ENCODE measurements at places on chromosomes 2 and 18.

DNA sequence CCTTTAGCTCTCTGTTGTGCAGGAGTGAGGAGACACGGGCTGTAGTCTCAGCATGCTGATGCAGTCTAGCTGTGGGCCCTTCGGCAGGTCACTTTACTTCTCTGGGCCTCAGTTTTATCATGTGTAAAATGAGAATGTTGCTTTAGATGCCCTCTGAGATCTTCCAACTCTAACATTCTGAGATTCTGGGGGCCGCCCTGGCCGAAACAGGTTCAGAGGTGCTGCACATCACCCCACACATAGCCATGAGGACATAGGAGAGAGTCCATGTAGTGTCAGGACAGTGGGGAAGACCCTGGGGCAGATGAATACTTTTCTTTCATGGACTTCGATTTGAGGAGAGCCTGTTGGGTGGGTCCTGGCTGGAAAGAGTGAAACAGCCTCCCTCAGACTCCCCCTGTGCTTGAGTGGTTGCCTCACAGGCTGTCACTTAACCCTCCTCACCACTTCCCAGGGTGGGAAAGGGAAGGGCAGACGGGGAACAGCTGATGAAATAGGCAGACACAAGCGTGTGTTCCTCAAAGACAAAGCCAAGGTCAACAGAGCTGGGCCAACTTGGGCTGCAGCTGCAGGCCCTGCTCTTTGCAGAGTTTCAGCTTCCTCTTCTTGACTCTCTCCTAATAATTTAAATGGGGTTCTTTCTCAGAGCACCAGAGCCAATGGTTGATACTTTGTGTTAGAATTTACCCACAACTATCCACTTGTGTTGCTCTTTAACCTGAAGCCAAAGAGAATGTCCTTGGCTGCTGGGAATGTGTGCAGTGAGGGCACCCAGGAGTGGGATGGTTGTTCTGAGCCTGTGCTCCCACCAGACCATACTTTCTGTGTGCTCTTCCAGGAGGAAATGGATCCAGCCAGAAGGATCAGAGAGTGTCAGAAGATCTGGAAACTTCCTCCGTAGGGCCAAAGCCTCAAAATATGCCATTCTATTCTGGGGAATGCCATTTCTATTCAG, 14.7 kb upstream of the MRPL33 start:
- peak; percentile 83 for DNase-seq

GRCh38 chr2:162403884-162404283, 60.0 kb downstream of the GCA start:
- DNase-seq = no peak

GRCh38 chr18:67475673-67476072, 40.8 kb downstream of the DSEL start:
- DNase-seq = no peak

DNA sequence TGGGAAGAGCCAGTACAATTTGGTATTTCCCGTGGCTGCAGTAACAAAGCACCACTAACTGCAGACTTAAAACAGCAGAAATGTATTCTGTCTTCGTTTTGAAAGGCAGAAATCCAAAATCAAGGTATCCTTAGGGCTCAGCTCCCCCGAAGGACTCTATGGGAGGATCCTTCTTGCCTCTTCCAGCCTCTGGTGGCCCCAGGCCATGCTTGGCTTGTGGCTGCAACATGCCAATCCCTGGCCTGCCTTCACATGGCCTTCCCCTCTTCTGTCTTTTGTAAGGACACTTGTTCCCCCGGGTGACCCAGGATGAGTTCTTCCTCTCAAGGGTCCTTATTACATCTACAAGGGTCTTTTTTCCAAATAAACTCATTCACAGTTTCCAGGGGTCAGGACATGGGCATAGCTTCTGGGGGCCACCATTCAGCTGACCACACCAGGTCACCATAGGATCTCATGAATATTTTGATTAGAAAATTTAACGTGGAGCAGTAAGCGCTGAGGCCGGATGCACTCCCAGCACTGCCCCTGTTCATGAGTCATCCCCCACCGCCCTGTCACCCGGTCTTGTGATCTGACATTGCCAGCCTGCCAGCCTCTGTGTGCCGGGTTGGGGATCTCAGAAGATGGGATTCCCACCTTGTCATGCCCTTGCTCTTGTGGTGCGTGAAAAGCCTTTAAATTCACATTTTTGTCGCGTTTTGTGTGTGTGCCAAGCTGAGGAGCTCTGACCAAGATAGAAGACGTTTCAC, 61.2 kb upstream of the B3GNT7 start:
- DNase-seq = no peak

DNA sequence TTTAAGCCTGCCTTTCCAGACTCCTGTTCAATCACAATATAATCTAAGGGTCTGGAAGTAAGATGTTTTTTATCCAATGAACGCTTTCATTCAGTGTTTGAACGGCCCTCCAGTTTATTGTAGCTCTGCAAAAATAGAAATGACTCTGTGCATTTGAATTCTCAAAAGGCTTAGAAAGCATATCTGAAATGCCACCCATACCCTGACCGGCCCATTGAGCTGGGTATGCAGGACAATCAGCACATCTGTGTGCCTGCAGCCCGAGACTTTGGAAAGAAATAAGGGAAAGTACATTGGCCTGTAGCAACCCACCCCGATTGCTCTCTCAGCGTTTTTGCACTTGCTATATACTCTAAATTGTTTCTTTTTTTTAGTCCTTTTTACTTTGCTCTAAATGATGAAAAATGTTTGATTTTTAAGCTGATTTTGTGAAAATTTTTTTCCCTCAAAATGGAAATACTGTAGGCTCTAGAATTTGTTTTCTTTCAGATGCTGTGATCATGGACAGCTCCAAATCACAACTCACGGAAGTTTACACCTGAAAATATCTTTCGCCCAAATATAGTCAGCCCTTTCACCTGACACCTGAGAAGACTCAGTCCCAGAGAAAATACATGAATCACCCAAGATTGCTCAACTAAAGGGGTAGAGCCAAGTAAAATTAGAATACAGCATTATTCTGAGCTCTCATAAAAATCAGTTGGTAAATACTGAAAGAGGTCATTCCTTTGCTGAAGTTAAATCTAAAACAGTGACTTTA, 194.5 kb upstream of the SIX3 start:
- no peak for DNase-seq

- DNase-seq = no peak
Observed at GRCh38 chr2:233168445-233168844, 83.0 kb upstream of the ATG16L1 start.

- no peak for DNase-seq
Observed at GRCh38 chr2:228344531-228344930, 163.0 kb upstream of the SPHKAP start.

GRCh38 chr2:199882667-199883066, 28.4 kb upstream of the C2orf69 start:
- DNase-seq = no peak

DNA sequence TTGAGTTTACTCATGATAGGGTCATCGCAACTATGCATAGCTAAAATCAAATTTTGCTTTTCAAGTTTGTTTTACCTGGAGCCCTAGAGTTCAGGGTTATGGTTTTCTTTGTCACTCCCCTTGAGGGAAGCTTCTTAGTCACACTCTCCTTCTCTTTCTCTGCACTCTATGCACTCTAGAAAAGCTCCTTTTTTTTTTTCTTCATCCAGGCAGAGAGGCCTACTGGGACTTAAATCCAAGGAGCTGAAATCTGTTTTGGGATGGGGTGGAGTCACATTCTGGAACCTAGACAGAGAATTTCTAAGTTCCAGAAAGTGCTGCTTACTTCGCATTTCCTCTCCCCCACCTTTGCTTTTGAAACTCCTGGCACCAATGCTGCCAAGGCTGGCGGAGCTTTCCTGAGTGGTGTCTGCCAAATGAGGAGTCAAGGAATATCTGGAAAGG, 19.1 kb upstream of the IL18R1 start:
- DNase-seq = no peak

- DNase-seq = no peak
Observed at GRCh38 chr2:144048631-144049060, 471.3 kb downstream of the ZEB2 start.

GRCh38 chr2:189391201-189391600, 50.1 kb upstream of the WDR75 start:
- no peak for DNase-seq

DNA sequence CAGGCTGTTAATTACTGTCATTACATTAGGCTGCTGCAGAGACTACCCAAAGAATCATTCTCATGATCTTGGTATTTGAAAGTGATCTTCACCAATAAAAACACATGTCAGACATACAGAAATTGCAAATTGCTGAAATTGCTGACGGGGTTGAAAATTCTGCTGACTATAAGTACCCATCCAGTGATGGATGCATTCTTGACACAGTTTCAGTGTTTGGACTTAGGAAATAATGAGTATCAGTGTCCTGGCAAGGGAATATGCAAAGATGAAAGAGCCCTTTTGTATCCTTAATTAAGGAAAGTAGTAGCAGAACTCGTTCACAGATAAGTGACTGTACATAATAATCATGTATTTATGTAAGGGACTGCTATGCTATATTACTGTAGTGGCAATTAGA, 221.1 kb upstream of the ATP5MC3 start:
- no peak for DNase-seq

DNA sequence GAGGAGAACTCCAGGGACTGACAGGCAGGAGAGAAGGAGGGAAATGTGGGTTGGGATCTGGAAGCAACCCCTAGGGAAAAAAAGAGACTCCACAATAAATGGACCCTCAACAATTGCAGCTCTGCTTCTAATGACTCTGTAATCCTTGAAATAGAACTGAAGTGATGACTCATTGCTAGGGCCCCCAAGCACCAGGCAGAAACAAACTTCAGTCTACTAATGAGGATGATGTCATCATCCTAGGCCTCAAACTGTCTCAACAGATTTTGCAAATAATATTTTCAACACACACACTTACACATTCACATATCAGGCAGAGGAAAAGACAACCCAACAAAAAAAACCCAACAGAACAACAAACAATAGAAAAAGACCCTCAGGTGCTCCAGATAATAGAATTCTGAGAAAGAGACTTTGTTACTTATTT, 143.3 kb downstream of the HDAC4 start:
- peak; percentile 50 for DNase-seq

DNA sequence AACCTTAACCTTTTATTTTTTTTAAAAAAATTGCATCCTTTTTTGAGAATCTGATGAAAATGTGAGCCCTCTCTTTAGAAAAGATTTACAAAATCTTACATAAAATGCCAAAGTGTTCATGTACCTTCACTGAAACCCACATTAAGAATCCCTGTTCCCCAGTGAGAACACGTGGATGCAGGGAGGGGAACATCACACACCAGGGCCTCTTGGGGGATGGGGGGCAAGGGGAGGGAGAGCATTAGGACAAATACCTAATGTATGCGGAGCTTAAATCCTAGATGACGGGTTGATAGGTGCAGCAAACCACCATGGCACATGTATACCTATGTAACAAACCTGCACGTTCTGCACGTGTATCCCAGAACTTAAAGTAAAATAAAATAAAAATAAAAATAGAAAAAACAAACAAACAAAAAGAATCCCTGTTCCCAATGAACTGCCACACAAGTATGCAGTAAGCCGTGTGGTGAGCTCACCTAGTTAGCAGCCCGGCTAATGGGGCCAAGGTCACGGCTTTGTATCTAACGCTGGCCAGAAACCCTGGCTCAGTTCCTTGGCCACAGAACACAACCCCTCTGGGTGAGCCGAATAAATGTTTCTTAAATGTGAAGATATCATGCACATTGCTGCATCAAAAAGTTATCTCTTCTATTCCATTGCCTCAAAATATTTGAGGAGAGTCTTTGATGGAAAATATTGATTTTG, 41.4 kb downstream of the CHST9 start:
- no peak for DNase-seq

- DNase-seq = no peak
Observed at GRCh38 chr18:76234676-76235060, 260.4 kb downstream of the ZNF516 start.

- no peak for DNase-seq
Observed at GRCh38 chr2:9764153-9764778, 79.0 kb upstream of the TAF1B start.

GRCh38 chr18:75624869-75625268, 197.4 kb upstream of the SMIM21 start:
- DNase-seq = no peak

DNA sequence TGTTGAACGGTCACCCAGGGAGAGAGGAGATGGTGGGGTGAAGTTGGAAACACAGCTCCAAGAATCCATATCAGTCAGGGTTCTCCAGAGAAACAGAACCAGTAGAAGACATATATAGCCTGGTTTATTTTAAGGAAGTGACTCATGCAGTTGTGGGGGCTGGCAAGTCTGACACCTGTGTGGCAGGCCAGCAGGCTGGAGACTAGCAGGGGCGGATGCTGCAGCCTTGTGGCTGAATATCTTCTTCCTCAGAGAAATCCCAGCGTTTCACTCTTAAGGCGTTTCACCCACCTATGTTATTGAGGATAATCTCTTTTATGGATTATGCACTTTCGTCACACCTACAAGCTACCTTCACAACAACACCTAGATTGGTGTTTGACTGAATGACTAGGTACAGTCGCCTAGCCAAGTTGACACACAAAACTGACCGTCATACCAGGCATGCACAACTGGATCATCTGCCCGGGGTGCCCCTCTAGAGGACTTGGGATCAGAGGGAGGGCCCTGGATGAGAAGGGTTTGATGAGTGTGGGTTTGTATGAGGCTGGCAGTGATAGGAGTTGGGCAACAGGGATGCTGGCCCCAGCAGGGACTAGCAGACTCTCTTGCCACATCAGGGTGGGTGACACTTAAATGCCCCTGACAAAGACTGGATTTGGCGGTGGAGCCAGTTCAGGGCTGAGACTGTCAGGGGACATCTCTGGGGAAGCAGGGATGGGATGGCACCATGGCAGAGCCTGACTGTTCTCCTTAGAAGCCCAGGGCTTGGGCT, 23.4 kb downstream of the MROH2A start:
- DNase-seq = no peak

DNA sequence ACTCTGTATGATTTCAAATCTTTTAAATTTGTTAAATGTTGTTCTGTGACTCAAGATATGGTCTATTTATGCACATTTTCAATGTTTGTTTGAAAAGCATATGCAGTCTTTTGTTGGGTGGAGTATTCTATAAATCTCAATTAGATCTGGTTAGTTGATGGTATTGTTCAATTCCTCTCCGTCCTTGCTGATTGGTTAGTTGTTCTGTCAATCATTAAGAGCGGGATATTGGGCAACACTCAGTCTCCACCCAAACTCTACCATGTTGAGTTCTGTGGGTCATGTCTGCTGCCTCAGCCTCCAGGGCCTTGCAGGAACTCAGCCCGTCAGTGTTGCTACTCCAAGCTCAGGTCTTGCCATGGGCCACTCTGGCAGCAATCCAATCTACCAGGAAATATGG, 118.9 kb downstream of the VWA3B start:
- no peak for DNase-seq

DNA sequence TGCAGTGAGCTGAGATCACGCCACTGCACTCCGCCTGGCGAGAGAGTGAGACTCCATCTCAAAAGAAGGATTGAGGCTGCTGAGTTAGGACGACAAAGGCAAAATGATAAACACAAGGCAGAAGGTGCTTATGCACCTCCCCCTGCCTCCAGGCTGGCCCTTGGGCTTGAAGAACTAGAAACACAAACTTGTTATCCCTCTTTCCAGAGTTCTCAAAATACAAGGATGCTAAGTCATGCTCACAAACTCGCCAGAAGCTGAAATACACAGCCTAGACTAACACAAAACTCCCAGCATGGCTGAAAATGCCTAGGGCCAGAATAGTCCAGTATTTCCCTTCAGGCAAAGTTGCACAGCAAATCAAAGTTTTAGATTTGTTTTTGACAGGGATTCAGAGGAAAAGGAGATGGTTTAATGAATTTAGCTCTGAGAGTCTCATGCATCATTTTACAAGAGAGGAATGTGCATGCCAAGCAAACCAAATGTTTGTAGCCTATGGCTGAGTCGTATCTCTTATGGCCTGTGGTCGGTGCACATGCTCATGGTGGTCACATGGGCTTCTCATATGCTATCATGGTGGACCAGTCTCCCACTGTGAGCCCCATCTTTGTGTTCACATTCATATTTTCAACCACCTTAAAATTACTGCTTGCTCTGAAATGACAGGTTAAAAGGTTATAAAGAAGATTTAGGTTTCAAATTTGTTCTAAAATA, 16.2 kb upstream of the MREG start:
- no peak for DNase-seq

Data from AML-193 (cell line).